Epithelial cell of alveolus of lung (primary cell): ENCODE measurements at places on chromosomes 6 and 20. TPM values are rescaled to one million over a fixed set of nuclear protein-coding genes. Genes with fewer than 3 reads are reported as not detected.

The SLC17A1 gene
- total RNA-seq = not detected in 2 replicates

The CNKSR3 gene
- 1.8 and 4.5 TPM in 2 replicates for total RNA-seq

The CDSN gene
- total RNA-seq = 0.13 TPM in 1 of 2 replicates, not detected in the other

The NANP gene
- total RNA-seq = 5.3 and 8.4 TPM in 2 replicates

The C20orf96 gene
- 2.7 and 12.9 TPM in 2 replicates for total RNA-seq

The KIAA0408 gene
- total RNA-seq = 1.6 and 2.2 TPM in 2 replicates

The REM1 gene
- not detected in 2 replicates for total RNA-seq

The CITED2 gene
- total RNA-seq = 79.1 and 247 TPM in 2 replicates

The NKAPL gene
- total RNA-seq = 2.3 and 2.5 TPM in 2 replicates
